NCI-H1417 (cell line): ENCODE measurements at places on chromosomes 7 and 10.

DNA sequence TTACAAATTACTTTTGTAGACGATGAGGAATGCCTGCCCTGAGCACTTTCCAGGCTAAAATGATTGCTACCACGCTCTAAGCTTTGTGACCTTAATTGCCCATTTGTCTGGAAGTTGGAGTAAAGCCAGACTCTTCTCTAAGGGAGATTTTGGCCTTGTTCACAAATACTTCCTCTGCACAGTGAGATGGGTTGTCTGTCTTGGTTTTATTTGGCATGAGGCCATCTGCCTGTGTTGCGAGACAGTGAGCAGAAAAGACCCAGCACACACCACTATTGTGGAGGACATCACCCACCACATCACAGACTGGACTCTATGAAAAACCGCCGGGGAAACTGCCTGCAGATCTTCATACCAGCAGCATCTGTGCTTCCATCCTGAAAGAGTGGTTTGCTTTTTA lies 138.4 kb downstream of the BICC1 start:
- peak; percentile 57 for DNase-seq

DNA sequence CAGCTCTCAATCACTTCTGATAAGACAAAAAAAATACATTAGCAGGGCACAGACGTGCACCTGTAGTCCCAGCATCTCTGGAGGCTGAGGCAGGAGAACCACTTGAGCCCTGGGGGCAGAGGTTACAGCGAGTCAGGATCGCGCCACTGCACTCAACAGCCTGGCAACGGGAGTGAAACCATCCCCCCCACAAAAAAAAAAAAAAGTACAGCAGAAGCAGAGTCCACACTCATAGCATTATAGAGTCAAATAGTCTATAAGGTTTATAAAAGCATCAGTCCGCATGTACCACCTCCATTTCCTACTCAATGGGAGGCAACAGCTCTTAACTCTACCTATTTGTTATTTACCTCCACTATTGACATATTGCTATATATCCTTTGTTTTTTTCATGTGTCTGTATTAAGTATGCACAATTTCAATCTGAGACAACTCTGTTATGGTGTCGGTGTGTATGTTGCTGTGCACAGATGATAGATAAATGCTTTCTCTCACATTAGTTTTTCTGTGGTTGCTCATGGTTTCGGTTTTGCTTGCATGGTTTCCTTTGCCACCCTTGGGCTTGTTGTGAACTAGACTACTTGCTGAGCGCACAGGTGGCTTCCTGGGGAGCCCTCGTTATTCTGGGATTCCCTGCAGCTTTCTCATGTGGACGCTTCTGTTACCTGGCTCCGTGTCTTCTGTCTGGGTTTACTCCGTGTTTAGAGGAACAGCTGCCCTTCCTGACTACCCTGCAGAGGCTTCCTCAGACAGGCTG lies 40.4 kb downstream of the PROSER2 start:
- DNase-seq = no peak

DNA sequence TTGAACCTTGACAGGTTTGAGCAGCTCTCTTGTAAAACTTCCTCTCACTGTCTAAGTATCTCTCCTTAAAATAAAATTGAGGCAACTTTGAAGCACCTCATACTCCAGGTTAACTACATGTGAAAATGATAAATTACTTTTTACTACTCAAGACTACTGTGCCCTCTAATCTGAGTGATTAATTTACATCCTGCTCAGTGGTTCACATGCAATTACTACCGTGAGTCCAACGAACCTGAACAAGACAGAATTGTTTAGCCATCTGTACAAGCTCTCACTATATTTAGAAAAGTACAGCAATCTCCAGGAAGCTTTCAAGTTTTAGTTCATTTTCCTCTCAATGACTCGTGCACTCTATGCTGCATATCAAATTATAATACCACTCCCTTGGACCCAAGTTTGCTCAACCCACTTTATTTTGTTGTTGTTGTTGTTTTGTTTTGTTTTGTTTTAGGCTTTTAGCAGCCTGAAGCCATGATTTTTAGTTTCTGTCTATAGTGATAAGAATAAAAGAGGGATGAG lies 21.2 kb downstream of the PDE1C start:
- no peak for DNase-seq

DNA sequence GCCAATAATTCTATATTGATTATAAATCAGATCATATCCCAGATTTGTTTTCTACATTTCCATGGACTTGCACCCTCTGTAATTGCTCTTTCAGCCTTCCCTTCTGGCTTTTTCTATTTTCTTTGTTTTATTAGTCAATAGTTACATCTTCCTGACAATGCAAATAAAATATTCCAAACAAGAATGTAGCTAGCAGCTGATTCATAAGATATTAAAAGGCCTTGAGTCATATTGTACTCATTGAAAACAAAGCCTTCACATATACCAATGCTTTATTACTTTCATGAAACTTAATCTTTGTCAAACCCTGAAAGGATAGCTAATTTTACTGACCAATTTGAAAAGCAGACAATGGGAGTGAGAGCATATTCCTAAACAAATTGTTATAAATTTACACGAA lies 10.7 kb upstream of the SFMBT2 start:
- DNase-seq = no peak

GRCh38 chr7:13801669-13802068 lies 187.8 kb downstream of the ETV1 start:
- DNase-seq = no peak

DNA sequence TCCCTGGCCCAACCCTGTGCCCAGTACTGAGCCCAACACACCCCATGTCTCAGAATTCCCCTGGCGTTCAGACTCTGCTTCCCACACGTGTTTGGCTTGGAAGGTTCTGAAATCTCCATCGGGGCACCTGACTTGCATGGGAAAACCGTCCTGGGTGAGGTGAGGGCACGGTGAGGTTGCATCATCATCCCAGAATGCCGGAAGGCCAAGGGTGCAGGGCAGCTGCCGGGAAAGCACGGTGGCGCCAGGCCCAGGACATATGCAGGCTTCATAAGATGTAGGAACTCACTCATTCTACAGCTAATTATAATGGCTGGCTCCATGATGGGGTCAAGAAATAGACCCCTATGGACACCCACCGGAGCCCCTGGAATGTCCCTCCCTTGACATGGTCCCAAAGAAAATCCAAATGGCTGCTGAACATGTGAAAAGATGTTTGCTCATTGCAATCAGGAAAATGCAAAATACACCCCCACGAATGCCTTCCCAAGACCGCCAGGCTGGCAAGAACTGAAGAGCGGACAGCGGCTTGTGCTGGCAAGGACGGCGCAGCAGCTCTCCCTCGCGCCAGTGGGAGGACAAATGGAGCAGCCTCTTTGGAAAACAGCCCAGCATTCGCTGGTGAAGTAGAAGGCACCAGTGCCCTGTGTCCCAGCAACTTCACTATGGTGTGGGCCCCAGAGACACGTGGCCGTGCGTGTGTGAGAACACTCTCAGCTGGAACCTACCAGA lies 2.3 kb downstream of the KNDC1 start:
- DNase-seq = no peak

DNA sequence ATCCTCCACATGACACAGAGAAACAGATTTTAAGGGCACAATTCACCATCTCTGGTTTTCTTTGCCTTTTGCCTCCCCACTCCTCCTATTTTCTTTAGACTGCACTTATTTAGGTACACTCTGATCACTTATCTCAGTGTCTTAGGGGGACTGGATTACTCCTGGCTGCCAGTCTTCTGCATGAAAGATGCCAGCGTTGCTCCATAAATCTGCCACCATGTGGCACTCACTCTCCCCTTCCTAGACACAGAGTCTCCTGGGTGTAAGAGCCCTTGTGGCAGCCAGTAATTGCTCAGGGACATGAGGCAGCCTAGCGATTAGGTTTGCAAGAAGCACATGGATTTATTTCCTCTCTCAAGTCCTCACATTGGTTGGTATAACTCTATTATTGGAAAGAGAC lies 34.5 kb upstream of the RBM20 start:
- DNase-seq = peak; percentile 48

GRCh38 chr7:78039790-78040776 lies 241.5 kb downstream of the PHTF2 start:
- DNase-seq = no peak

- DNase-seq = no peak
Observed at GRCh38 chr10:18352175-18352574, 212.0 kb downstream of the CACNB2 start.

DNA sequence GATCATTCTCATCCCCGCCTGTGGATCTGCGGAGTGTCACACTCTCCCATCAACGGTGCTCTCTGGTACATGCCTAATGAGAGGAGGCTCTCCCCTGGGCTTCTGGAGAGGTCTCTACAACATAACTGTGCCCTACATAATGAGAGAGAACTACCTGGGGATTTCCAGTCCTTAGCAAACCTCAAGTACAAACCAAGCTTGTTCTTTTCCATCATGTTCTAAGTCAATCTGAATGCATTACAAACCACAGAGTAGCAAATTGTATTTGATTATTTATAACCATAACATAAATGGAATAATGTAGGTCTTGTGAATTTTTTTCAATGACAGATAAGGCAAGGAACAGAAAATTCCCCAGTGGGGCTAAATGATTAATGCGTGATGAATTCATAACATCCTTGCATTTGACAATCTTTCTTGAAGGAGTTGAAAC lies 412.4 kb upstream of the NRP1 start:
- DNase-seq = no peak

DNA sequence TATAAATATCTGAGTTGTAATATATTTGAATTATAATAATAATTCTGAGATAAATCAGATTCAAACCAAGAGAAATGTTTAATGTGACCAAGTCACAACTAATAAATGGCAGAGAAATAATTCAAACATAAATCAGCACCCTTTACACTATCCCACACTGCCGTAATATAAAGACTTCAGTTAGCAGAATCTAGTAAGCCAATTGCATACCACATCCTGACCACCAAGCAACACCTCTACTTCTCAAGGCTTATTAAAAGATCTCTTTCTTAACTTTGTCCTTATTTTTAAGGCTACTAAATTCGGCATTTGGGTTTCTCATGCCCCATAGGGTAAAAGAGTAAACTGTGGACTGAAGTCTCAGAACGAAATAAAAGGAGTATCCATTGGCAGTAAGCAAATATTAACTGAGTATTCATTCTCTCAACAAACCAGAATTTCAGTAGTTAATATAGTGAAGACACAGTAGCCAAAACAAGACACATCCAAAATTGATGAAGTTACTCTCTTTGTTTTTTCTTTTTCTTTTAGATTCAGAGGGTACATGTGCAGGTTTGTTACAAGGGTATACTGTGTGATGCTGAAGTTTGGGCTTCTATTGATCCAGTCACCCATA lies 14.8 kb downstream of the ACBD5 start:
- no peak for DNase-seq

DNA sequence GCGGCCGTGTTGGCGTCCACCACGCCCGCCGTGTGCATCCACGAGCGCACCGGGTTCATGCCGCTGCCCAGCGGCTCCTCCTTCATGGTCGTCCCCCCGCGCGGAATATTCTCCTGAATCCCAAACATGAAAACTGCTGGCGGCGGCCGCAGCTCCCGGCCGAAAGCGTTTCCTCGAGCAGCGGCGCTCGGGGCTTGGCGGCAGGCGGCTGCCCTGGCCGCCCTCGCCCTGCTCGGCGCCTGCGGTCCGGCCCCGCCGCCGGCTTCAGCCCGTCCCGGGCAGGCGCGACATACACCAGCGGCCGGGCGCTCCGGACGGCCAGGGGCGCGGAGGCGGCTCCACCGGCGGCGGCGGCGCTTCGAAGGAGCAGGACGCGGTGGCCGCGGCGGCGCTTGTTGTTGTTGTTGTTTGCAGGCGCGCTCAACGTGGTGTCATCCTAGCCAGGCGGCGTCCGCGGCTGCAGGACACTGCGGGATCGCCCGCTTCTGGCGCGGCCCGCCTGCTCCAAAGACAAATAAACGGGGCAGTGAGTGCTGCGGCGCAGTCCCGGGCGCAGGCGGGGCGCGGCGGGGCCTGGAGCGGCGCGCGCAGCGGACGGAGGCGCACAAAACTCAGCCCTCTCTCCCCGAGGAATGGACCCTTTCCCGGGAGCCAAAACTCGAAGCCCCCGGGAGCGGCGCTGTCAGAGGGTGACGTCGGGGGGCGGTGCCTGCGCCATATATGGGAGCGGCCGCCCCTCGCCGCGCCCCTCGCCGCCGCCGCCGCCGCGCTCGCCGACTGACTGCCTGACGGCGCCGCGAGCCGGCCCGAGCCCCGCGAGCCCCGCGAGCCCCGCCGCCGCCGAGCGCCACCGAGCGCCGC lies at the start of gene EBF3:
Gene EBF3 (minus strand): TSS at position 634 of the 861 bp plus-strand sequence. CDS start 506 bp downstream, at position 128.
- peak; percentile 16 for DNase-seq

GRCh38 chr7:155458111-155458877 lies at the start of gene EN2:
EN2 (plus strand) TSS chr7:155458129; CDS start chr7:155458378, 249 bp downstream.
- no peak for DNase-seq

DNA sequence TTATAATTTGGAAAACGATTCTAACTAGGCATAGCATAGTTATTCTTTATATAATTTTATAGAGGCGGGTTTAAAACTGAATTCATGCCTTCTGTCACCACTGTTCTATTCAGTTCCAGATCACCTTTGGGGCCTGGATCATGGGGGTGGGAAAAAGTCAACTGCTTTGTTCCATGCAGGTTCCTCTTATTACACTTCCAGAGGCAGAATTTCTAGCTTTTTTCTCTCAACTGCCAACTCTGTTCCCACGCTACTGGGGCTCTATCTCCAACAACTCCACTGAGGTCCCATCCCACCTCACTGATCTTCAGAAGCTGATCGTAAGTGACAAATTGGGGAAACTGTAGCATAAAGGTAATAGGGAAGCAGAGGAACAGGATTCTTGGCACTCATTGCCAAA lies 283.6 kb upstream of the IMMP2L start:
- no peak for DNase-seq

GRCh38 chr10:88730864-88731263 lies 24.8 kb downstream of the LIPK start:
- no peak for DNase-seq

DNA sequence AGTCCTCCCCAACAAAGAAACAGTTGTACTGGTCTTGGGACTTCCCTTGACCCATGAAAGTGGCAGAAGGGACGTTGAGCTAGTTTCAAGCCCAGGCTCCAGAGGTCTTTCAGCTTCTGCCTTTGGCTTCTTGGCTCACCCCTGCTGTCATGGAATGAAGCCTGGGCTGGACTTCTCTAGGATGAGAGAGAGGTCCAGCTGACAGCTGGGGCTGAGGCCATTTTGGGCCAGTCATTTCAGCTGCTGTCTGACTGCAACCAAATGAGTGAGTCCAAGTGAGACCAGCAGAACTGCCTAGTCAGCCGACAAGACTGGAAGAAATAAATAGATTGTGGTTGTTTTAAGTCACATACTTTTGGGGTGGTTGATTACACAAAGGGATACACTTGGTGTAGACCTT lies 76.6 kb downstream of the TMEM178B start:
- no peak for DNase-seq

- no peak for DNase-seq
Observed at GRCh38 chr7:20343205-20343604, 12.5 kb downstream of the ITGB8 start.

DNA sequence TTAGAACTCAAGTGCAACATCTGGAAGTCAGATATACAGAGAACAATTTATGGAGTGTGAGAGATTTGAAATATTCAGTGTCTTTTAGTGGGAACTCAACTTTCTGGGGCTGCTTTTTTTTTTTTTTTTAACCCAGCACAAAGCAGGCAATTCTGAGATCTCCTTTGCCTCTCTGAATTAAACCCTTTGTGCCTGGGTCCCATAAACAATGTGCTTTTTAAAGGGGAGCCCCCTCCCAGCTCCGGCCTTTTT lies 146.8 kb downstream of the CELF2 start:
- DNase-seq = no peak
